ENCODE measurements at places on chromosomes 4 and X. TPM values are rescaled to one million over a fixed set of nuclear protein-coding genes. Genes with fewer than 3 reads are reported as not detected.

The DCAF8L2 gene
- not detected for total RNA-seq

The PIR gene
- 8.4 TPM for total RNA-seq

The MED28 gene
- total RNA-seq: 55.6 TPM

DNA sequence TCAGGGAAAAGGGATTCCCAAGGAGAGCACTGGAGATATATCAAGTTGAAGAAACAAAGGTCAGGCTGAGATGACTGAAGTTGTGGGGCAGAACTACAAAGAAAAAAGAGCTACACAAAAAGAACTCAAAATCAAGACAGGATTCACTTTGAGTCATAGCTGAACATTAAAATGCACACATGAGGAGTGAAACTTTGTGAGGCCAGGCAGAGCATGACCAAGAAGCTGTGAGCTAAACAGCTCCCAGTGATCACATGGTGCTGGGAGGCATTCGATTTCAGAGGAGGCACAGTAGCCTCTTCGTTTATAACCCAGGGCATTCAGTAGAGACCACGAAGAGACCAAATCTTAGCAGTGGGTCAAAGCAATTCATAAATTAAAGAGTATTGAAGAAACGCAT is 145.3 kb downstream of the ATRX start:
- no peak for DNase-seq
